ENCODE measurements at places on chromosomes 1 and 21. TPM values are rescaled to one million over a fixed set of nuclear protein-coding genes. Genes with fewer than 3 reads are reported as not detected.

GRCh38 chr1:218900615-218901014 is 273.1 kb upstream of the LYPLAL1 start:
- DNase-seq: no peak

DNA sequence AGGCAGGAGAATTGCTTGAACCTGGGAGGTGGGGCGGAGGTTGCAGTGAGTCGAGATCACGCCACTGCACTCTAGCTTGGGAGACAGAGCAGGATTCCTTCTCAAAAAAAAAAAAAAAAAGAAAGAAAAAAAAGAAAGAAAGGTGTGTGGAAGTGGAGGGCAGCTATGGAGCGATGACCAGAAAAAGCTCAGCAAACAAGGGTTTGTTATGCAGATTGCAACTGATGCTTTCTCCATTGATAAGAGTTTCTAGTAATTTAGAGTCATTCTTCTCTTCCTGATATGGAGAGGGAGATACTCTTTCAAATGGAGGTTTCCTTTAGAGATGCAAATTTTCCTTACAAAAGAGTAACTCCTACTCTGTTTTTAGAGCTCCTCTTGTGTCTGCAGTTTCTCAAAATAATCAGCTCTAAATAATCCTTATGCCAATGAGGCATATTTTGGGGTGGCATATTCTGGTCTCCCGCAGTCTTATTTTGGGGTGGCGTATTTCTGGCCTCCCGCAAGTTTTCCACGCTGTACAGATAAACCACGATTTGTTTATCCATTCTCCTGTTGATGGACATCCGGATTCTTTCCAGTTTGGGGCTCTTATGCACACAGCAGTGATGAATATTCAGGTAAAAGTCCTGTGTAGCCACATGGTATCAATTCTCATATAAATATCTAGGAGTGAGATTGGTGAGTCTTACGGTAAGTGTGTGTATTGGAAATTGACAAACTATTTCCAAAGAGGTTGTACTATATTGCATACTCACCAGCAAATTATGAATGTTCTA is 30.7 kb upstream of the RCC2 start:
- no peak for DNase-seq

- DNase-seq: no peak
Measured at GRCh38 chr1:29474274-29475244, 238.2 kb downstream of the PTPRU start.

DNA sequence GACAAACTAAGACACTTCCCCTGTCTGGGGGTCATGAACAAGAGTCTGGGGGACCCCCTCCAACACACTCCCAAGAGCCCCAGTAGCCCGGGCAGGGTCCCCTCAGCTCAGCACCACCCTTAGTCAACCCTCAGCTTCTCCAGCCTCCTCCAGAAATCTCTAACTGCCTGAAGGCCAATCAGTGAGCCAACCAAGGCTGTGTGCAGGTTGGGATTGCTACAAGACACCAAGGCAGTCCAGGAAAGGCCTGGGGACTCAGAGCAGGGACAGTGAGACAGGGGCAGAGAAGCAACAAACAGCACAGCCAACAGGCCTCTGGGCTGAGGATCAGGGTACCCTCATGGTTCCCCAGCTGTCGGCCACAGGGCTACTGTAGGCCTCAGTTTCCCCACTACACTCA is 13.3 kb downstream of the SMIM12 start:
- DNase-seq: no peak

DNA sequence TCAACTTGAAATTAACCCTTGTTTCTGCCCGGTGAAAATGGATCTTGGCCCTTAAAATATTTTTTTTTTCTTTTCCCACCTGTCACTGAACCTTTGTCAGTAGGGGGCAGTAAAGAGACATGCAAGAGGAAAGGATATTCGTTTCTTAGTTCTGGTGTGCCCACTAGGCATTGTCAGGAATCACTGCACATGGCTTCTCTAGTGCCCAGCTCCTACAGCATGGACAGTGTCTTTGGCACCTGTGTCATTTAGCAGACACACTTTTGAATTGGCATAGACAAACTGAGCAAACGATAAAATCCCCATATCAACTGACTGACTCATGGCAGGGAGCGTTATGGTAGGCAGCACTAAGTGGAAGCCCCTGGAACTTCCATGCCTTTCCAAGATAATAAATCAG is 1048.1 kb downstream of the BRINP3 start:
- DNase-seq: no peak

DNA sequence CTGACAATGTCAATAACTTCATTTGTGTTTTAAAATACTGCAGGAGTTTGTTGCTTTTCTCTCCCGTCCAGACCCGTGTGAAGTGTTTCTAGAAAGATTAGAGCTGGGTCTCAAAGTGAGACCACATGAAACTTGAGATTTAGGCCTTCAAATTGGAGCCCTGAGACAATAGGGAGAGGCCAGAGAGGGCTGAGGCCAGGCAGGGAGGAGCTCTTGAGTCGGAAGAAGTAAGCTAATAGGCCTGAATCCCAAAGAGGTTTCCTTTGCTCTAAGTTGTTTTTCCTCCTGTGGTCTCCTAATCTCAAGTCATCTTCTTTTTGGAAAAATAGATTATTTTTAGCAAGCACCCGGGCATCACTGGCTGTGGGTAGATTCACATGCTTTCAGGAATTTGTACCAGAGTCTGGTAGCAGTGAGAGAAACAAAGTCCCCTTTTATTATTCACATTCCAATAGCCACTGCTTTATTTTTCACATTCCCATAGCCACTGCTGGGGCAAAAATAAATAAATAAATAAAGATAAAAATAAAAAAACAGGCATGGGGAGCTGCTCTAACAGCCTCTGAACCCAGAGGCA is 25.6 kb downstream of the CD244 start:
- DNase-seq: no peak

GRCh38 chr1:67217417-67217816 is 51.2 kb downstream of the IL23R start:
- DNase-seq: no peak

GRCh38 chr1:110555807-110556470 is 37.0 kb upstream of the KCNA10 start:
- peak; percentile 76 for DNase-seq

- no peak for DNase-seq
Measured at GRCh38 chr1:204623365-204623893, 62.1 kb downstream of the LRRN2 start.

GRCh38 chr1:38073534-38074301 is 27.1 kb upstream of the POU3F1 start:
- no peak for DNase-seq

GRCh38 chr1:88311265-88311664 is 372.8 kb upstream of the PKN2 start:
- no peak for DNase-seq

DNA sequence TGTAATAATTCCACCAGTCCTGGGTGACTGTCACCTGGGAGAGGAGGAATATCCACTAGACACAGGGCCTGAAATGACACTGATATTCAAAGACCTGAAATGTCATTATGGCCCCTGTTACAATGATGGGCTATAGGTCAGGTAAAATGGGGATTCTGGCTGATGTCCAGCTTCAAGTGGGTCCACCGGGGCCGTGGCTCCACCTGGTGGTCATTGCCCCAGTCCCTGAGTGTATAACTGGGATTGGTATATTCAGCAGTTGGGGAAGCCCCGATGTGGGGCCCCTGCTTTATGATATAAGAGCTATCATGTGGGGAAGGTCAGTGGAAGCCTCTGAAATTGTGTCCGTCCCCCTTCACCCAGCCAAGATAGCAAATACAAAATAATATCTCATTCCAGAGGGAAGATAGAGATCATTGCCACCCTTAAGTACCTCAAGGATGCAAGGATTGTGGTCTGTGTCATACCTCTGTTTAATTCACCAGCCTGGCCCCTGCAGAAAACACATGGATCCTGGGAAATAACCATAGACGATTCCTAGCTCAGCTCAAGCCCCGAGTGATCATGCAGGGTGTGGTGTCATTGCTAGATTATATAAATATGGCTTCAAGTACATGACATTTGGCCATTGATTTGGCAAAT is 19.4 kb downstream of the PLEKHO1 start:
- DNase-seq: peak; percentile 73

- peak; percentile 41 for DNase-seq
Measured at GRCh38 chr1:1788136-1788535, 9.9 kb upstream of the NADK start.

DNA sequence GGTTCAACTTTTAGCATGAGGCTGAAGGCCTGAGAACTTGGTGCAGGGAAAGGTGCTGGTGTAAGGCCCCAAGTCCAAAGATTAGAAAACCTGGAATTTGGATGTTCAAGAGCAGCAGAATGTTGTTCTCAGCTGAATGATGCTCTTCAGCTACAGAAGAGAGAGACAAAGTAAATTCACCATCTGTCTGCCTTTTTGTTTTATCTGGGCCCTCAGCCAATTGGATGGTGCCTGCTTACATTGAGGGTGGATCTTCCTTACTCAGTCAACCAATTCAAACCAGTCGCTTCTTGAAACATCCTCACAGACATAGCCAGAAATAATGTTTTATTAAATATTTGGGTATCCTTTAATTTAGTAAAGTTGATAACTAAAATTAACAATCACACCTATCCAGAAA is 748.2 kb upstream of the ADAMTS5 start:
- no peak for DNase-seq

DNA sequence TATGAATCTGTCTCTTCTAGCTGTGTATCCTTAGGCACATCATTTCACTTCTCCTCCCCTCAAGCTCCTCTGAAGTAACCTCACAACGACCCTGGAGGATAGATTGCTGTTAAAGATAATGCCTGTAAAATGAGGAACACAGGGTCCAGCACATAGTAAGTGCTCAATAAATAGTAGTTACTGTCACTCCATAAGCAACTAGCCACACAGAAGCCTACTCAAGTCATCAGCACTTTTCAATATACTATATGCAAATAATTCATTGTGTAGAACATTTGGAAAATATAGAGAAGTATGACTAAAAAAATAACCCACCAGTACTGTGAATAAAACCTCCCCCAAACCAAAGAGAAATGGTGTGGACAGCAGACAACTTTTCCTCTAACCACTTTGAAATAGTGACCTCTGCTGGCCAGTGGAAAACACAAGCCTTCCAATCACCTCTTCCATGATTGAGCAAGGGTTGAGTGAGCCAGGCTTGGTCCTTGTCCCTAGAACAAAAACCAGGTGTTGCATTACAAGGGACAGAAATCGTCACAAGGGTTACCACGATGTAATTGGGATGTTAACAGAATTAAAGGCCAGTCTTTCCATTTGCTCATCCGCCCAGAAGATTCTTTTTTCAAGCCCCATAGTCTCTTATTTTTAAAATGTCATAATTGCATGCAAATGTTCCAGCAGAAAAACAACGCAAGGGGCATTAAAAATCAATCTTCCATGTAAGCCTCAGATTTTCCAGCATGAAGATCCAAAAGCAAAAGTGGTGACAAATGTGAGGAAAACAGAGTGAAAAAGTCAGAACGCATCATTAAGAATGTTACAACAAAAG is 15.7 kb upstream of the GLIS1 start:
- DNase-seq: no peak

GRCh38 chr1:15238789-15239188 is 8.2 kb upstream of the FHAD1 start:
- DNase-seq: no peak

GRCh38 chr1:226373376-226373775 is 34.5 kb downstream of the PARP1 start:
- DNase-seq: no peak

DNA sequence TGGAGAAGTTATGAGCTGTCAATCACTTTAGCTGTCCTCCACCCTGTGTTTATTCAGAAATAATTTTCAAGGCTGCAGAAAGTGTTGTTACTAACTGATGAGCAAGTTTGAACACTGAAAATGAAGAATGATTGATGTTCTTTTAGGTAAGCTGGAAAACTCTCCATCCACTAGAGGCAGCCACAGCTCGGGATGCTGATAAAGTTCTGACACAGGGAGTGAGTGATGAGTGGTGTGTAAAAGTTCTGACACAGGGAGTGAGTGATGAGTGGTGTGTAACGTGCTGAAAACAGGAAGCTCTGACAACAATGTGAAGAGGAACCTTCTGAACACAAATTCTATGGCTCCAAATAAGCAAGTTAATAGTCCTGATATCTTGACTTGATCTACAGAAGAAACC is 197.5 kb upstream of the PTBP2 start:
- no peak for DNase-seq

DNA sequence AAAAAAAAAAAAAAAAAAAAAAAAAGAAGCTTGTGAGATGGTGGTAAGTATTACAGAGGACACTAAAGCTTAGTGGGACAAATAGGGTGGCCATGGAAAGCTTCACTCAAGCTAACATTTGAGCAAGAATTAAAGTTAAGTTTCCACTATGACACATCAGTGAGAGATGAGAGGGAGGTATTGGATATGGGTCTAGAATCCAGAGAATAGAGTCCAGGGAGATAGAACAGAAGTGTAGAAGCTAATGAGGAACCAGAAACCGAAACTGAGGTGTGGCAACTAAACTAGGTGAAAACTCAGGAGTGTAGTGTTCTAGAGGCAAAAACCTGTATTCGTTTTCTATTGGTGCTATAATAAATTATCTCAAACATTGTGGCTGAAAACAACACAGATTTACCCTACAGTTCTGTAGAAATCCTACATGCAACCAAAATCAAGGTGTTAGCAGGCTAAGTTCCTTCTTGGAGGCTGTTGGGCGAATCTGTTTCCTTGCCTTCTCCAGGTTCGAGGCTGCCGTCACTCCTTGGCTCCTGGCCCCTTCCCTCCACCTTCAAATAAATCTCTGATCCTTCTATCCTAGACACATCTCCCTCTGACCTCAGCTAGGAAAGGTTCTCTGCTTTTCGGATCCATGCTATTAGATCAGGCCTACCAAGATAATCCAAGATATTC is 36.2 kb downstream of the PTP4A2 start:
- no peak for DNase-seq

DNA sequence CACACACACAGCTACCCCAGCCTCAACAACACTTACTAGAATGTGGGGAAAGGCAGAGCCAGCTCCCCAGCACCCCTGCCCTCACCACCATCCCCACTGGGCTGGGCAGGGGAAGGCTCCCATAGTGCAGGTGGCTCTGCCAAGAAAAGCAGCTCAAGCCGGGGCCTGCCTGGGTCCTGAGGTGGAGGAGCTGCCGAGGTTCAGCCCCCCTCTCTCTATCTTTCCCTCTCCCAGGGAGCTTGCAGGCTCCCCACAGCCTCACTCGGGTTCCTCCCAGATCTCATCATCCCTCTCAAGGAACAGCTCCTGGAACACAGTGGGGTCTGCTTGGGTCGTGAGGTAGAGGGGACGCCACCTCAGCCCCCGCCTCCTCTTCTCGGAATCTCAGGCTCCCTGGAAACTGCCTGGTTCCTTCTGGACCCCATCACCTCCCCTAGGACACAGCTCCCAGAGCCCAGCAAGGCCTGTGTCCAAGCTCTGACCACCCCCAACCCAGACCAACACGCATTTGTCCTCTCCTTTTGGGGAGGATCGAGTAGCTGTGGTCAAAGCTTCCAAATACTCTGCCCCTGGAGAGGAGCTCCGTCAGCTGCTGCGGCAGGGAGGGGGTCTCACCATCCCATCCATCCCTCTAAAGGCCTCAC is 704 bp downstream of the S100A16 start:
- no peak for DNase-seq

GRCh38 chr1:47690341-47691250 is 252.8 kb downstream of the FOXD2 start:
- DNase-seq: no peak

GRCh38 chr21:25639551-25640201 is 618 bp downstream of the JAM2 start:
- peak; percentile 59 for DNase-seq

The GALE gene
- polyA plus RNA-seq: 22.2 TPM

The KCNH1 gene
- not detected for polyA plus RNA-seq

The HSD3B1 gene
- polyA plus RNA-seq: not detected

The TIE1 gene
- polyA plus RNA-seq: 43.7 TPM

The DCLRE1B gene
- polyA plus RNA-seq: 1.8 TPM

The SERTAD4 gene
- polyA plus RNA-seq: 2.1 TPM

The SNRNP40 gene
- 14.0 TPM for polyA plus RNA-seq

The FAF1 gene
- polyA plus RNA-seq: 30.9 TPM

The CHRNB2 gene
- not detected for polyA plus RNA-seq

The CAPZB gene
- 236 TPM for polyA plus RNA-seq

The OR2T33 gene
- 0.03 TPM for polyA plus RNA-seq

Data from heart right ventricle (tissue), 16 donors.